NCI-H460 (cell line): ENCODE measurements at places on chromosomes 1 and 21. TPM values are rescaled to one million over a fixed set of nuclear protein-coding genes. Genes with fewer than 3 reads are reported as not detected.

ADORA1 gene
- total RNA-seq: 0.17 TPM in 1 of 2 replicates, not detected in the other

C1orf185 gene
- total RNA-seq: not detected in 2 replicates

TSSK3 gene
- total RNA-seq: 0.57 and 0.98 TPM in 2 replicates

NCMAP gene
- total RNA-seq: 1.3 and 1.6 TPM in 2 replicates

MAD2L2 gene
- 49.5 and 51.2 TPM in 2 replicates for total RNA-seq

GPR25 gene
- not detected in 2 replicates for total RNA-seq

KCNN3 gene
- total RNA-seq: 0.40 and 0.61 TPM in 2 replicates

PTPN22 gene
- total RNA-seq: not detected in 2 replicates

CRNN gene
- total RNA-seq: not detected in 2 replicates

FAM151A gene
- not detected in 2 replicates for total RNA-seq

IL22RA1 gene
- 1.6 and 1.9 TPM in 2 replicates for total RNA-seq

DNAH14 gene
- 106 and 108 TPM in 2 replicates for total RNA-seq

TAL1 gene
- 0.12 TPM in 1 of 2 replicates, not detected in the other for total RNA-seq

LORICRIN gene
- total RNA-seq: not detected in 2 replicates

AMY1C gene
- not detected in 2 replicates for total RNA-seq

SH2D1B gene
- not detected in 2 replicates for total RNA-seq

PIGR gene
- total RNA-seq: not detected in 2 replicates

PAPPA2 gene
- 28.5 and 30.1 TPM in 2 replicates for total RNA-seq

CDC7 gene
- total RNA-seq: 16.7 and 18.2 TPM in 2 replicates

CAPN8 gene
- total RNA-seq: not detected in 2 replicates

TMEM82 gene
- not detected in 2 replicates for total RNA-seq

OLFML2B gene
- not detected in 2 replicates for total RNA-seq

TEX38 gene
- not detected in 2 replicates for total RNA-seq

COL6A1 gene
- 41.9 and 42.6 TPM in 2 replicates for total RNA-seq

CBR1 gene
- total RNA-seq: 140 and 176 TPM in 2 replicates

LCE2A gene
- not detected in 2 replicates for total RNA-seq

KCND3 gene
- 0.09 and 0.10 TPM in 2 replicates for total RNA-seq

RHOU gene
- total RNA-seq: 1.3 and 1.7 TPM in 2 replicates

PDC gene
- total RNA-seq: not detected in 2 replicates

ITLN2 gene
- not detected in 2 replicates for total RNA-seq

NTRK1 gene
- 5.5 and 6.0 TPM in 2 replicates for total RNA-seq

LCE3E gene
- not detected in 2 replicates for total RNA-seq

GNPAT gene
- 94.4 and 95.9 TPM in 2 replicates for total RNA-seq

HAO2 gene
- total RNA-seq: not detected in 2 replicates
